Amniotic stem cell (primary cell): ENCODE measurements at places on chromosomes 2 and 18.

- no peak for DNase-seq
Observed at GRCh38 chr18:60064271-60064670, 164.5 kb downstream of the PMAIP1 start.

DNA sequence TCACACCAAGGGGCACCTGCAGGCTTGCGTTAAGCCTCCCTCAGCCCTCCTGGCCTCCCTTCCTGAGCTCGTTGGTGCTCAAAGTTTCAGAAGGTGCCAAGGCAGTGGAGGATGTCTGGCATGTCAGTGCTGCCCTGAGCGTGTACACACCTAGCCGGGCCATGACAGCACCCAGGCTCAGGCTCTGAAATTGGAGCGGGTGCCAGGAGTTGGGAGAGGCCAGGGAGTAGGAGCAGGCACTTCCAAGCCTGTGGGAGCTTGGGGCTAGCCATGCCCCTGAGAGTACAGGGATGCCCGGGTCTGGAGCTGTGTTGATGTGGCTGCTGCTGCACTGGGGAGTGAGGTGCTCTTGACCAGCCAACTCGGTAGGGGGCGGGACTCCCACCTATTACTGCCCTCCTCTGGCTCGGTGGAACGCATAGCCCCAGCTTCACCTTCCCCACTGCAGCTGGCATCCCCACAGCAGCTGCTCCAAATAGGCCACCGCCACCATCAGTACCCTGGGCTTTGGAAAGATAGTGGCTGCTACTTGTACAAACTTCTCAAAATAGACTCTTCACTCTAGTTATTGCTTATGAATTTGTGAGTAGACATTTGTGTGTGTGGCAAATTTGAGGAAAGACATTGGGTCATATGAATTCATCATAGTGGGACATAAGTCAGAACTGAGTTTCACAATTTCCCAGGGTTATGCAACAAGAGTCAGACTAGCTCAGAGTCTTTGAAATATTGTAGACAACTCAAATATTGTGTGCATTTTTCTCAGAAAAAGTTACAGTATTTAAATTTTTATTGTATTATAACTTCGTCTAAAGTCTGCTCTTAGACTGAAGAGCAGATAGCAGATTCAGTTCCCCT, 6.8 kb upstream of the PCARE start:
- no peak for DNase-seq

GRCh38 chr2:200507179-200507578, 2.7 kb downstream of the KCTD18 start:
- no peak for DNase-seq

GRCh38 chr2:136375017-136375901, 257.3 kb upstream of the CXCR4 start:
- no peak for DNase-seq

DNA sequence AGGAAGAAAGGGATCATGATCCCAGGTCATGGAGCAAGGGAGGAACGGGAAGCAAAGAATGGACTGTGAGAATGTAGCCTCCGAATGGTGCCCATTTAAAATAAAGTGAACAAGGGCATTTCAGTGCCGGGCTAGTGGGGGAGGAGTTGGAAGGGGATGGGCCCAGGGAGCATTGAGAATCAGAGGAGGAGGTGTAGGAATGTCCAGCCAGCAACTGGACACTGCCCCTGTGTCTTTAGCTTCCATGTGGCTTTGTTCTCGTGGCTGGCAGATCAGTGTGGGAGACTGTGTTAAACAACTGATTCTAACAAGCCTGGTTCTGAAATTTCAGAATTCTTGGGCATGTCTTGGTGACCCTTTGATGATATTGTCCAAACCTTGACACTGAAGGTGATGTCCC, 1.4 kb upstream of the RNF103 start:
- no peak for DNase-seq

- no peak for DNase-seq
Observed at GRCh38 chr2:1727796-1728474, 16.4 kb downstream of the PXDN start.

DNA sequence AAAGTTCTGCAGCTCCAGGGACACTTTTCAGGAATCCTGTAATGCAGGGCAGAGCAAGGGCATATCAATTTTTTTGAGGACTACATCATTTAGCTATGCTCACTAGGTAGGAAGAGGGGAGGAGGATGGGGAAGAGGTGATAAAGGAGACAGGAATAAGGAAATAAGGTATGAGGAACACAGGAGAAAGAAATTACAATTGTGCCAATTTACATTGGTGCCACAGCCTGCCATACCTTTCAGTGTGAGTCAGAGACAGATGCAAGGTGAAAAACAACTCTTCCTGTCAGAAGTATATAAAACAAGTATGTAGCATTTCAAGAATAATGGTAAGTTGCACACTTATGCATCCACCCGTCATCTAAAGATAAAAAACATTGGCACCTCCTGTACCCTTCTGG, 5.4 kb upstream of the MRPS9 start:
- DNase-seq: no peak

DNA sequence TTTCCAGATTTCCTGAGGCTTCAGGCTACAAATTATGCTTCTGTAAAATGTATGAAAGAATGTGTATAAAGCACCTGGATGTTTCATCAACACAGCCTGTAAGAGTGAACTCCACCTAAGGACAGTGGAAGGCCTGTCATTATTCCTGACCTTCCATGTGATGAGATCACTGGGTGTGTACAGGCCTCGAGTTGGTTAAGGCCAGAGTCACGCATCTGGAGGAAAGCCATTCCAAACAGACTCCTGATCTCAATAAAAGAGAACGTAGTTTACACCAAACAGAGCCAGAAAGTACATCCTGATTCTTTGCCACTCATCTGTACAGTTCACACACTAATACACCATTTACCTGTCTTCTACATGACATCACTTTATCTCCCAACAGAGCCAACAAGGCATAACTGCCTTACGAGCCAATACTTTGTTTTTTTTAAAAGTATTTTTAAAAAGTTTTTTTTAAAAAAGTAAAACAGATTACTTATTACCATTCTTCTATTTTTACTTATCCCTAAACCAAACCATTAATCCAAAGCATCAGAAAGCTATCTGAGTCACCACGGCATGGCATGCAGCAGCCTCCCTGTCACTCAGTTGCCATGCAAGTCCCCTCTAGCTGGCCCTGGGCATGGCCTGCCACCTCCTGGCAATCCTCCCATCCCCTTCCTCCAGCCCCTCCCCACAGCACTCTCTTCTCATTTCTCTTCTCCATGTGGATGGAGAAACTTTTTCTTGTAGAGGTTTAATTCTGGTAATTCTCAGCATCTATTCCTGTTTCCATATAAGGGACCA, 78.8 kb upstream of the TFCP2L1 start:
- DNase-seq: no peak
